ENCODE measurements at places on chromosomes 4 and X.
A peak's percentile ranks its signal among the peaks of the same experiment; 100 is the strongest.

GRCh38 chr4:30429813-30430761, 290.1 kb upstream of the PCDH7 start:
- no peak for DNase-seq

- DNase-seq = peak; percentile 48
Measured at GRCh38 chrX:40085714-40086113, 12.0 kb downstream of the BCOR start.

DNA sequence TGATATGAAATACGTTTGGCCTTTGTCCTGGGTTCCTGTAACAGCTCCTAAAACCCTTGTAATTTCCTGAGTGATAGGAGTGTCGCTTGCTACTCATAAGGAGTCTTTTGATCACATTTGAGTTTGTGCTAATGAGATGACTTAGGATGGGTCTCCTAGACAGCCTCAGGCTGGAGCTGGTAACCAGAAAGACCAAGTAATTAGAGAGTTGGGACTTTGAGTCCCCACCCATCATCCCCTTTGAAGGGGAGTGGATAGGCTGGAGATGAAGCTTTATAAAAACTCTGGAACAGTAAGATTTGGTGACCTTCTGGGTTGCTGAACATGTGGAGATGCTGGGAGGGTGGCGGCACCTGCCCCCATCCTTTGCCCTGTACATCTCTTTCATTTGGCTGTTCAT, 2.9 kb downstream of the SEC24B start:
- DNase-seq = no peak

DNA sequence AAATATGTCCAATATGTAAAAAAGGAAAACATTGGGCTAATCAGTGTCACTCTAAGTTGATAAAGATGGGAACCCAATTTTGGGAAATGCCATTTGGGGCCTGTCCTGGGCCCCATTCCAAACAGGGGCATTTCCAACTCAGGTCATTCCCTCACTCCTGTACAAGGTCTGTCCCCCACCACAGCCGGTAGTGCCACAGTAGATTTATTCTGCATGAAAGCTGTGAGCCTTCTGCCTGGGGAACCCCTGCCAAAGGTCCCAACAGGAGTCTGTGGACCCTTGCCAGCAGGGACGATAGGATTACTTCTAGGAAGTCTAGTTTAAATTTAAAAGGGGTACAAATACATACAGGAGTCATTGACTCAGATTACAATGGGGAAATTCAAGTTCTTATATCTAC, 317.6 kb upstream of the GNPDA2 start:
- DNase-seq = no peak

DNA sequence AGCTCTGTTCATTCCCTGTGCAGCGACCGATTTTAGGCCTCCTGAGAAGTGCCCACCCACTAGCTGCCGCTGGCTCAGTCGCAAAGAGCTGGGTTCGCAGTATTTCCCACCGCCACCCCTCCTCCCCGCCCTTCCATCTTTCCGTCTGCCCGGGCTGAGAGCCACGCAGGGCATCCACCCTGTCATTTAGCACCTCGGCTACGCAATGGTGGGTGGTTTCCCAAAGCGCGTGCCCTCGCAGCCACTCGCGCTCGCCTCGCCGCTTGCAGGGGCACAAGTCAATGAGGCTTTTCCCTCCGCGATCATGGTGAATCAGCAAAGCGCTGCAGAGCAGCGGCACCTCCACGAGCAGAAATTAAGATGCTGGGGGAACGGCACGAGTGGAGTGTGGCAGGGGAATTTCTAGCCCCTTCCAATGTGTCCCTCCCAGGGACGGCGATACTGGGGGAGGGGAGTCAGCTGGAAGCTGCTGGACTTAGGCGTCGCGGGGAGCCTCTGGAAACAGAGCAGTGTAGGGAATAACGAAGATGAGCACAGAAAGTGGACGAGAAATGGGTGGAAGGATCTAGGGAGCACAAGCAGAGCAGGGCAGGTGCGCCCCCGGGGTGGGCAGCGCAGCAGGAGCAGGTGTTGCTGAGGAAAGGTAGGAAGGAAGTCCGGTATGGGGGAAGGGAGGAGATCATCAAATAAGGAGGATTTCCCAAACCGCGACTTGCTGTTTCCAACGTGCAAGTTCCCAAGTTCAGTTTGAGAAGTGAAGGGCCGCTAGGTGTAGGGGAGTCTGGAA, 2.4 kb upstream of the PTCHD1 start:
- no peak for DNase-seq

- no peak for DNase-seq
Measured at GRCh38 chrX:48998391-48998790, 3.7 kb downstream of the GRIPAP1 start.

DNA sequence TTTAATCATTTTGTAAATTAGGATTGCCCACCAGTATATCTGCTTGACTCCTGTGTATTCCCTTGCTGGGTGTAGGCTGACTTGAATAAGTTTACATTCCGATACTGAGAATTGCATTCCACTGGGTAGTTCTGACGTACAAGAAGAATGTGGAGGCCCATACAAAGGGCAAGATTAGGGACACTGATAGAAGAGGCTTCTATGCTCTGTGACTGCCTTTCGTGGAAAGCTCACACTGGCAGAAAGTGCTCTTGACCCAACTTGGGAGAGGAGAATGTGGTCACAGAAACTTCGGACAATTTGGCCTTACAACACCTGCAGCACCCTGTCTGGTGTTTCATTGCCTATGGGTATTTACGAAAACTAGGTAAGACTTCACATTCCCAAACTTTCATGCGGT, 126.3 kb downstream of the RAPGEF2 start:
- DNase-seq = no peak

Measured in Karpas-422 (cell line).